ENCODE measurements at places on chromosomes 5 and 9.

DNA sequence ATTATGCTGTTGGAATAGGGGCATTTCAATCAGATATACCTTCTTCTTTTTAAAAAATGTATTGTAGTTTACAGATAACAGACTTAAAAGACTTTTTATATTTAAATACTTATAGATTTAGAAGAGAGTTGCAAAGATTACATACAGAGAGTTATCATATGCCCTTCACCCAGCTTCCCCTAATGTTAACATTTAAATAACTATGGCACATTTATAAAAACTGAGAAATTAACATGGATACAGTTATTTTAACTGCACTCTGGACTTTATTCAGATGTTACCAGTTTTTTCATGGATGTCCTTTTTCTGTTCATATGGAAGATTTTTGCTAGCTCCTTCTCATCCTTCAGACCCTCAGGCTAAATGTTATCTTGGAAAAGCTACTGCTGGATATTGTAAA lies 123.2 kb downstream of the DOCK2 start:
- no peak for DNase-seq

- DNase-seq, result no peak
Observed at GRCh38 chr5:80082281-80082680, 47.1 kb downstream of the THBS4 start.

- no peak for DNase-seq
Observed at GRCh38 chr9:77954666-77955015, 77.0 kb downstream of the GNAQ start.

GRCh38 chr9:87618226-87618625 lies 107.7 kb upstream of the CTSL start:
- no peak for DNase-seq

All from CD4-positive, alpha-beta T cell treated with Interferon gamma for 1 hour (primary cell).